ENCODE measurements at places on chromosomes 6 and 20. TPM values are rescaled to one million over a fixed set of nuclear protein-coding genes. Genes with fewer than 3 reads are reported as not detected.

Gene FRS3
- total RNA-seq: 4.6 TPM

Gene ADTRP
- not detected for total RNA-seq

Gene SLA2
- 0.13 TPM for total RNA-seq

Gene RAB22A
- total RNA-seq: 6.3 TPM
